ENCODE measurements at places on chromosomes 4 and X.

GRCh38 chrX:104122829-104123228, 10.5 kb downstream of the ZCCHC18 start:
- no peak for DNase-seq

DNA sequence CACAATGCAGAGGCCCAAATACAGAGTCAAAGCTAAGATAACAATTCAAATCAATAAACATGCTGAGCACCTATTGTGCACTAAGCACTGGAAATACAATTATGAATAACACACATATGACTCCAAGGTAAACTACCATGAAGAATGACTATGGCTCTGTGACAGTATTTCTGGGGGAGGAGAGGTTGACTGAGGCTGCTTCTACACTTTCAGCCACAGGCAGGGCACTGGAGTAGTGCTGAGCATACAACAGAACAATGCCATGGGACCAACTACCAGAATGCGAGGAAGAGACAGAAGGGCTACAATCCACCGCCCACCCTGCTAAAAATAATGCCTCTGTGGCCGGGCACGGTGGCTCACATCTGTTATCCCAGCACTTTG, 13.7 kb downstream of the TEC start:
- DNase-seq = no peak

DNA sequence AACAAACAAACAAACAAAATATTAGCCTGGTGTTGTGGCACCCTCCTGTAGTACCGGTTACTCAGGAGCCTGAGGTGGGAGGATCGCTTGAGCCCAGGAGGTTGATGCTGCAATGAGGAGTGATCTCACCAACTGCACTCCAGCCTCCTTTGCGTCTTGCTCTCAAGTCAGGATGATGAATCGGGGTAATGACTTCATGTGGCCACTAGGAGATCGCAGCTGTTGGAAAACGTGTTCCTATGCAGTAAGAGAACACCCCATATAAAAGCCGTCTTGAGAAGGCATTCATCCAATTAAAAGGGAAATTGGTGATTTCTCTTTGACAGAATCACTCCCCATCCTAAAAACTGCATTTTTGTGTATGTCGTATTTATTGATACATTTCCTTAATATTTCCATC, 6.9 kb downstream of the CCNB3 start:
- peak; percentile 4 for DNase-seq

GRCh38 chr4:128288689-128289106, 1.1 kb upstream of the PGRMC2 start:
- peak; percentile 18 for DNase-seq

DNA sequence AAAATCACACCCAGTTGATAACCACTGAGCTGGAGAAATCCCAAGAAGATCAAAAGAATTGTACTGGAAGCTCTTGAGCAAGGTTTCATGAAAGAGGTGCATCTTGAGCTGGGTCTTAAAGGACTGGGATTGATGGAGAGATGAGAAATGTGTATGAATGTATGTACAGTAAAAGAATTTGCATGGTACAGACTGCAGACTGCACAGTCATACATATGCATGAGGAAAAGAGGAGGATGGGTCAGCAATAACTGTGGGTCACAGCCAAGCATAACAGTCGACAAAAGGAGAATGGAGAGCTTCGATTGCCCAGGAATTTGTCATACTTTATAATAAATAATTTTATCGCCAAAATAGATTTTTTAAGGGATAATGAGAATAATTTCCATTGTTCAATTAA, 4.8 kb upstream of the RELL1 start:
- peak; percentile 60 for DNase-seq

GRCh38 chr4:129490516-129490915, 394.6 kb downstream of the C4orf33 start:
- no peak for DNase-seq

DNA sequence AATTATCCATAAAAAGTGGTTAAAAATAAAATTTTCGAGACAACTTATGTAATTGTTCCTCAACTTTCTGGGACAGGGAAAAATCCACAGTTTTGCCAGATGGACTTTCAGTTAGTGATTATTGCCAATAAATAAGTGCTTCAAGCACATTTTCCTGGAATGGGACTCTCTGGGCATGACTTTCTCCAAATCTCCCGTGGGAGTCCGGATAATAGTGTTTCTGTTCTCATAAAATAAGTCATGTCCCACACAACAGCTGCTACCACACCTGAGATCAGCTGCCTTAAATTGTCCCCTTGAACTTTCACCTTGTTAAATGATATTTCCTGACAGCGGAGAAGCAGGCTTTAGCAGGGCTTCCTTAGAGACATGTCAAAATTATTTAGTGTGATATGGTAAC, 133.4 kb upstream of the NAP1L5 start:
- DNase-seq = no peak

DNA sequence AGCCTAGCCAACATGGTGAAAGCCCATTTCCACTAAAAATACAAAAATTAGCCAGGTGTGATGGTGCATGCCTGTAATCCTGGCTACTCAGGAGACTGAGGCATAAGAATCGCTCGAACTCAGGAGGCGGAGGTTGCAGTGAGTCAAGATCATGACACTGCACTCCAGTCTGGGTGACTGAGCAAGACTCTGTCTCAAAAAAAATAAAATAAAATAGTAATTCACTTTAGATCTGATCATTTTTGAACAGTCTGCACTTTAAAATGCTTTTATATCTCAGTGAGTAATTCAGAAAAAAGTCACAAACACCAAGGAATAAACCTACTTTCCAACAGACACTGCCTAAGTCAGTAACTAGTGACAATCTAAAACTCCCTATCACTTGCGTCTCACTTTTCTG, 25.6 kb upstream of the CORIN start:
- DNase-seq = peak; percentile 55

GRCh38 chrX:19807414-19807813, 80.0 kb downstream of the SH3KBP1 start:
- DNase-seq = no peak

DNA sequence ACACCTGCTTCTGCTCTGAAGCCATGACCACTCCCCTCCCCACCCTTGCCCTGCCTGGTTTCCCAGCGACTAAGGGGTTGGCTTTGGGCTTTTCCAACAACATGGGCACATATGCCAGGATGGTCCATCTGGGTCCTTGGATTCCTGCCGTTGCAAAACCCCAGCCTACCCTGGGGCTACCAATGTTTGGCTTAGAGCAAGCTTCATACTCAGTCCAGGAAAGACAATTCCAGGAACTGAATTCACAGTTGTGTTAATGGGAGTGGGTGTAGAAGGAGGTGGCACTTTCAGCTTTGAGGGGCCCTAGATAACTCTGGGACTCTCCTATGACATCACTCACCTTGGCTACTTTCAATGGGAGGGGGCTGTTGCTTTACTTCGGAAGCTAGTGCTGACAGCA, 9.0 kb downstream of the FGFBP1 start:
- no peak for DNase-seq

GRCh38 chr4:2042204-2042946, 16.8 kb upstream of the NAT8L start:
- peak; percentile 17 for DNase-seq
